ENCODE measurements at places on chromosomes 3 and 15.

DNA sequence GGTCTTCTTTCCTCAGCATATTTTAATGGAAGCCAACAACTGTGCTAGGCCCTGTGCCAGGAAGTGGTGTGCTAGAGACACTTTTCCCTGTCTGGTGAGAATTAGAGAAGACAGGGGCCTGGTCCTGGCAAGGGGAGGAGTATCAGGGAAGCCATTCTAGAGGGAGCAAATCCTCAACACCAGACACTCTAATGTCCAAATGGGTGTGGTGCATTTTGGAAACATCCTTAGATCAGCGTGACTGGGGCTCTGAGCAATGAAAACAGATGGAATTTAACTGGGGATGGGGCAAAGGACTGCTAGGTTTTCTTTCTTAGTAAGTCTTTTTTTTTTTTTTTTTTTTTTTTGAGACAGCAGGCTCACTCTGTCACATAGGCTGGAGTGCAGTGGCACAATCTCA, 7.7 kb upstream of the VPS18 start:
- H3K27me3 ChIP-seq: no peaks in the 10 kb centered on the region
- H3K36me3 ChIP-seq: no peaks in the 10 kb centered on the region
- no peak overlapping the region for H3K27ac ChIP-seq
- H3K4me1 ChIP-seq: no peaks in the 10 kb centered on the region
- no peak for DNase-seq
- no peak overlapping the region for H3K4me3 ChIP-seq

- H3K4me1 ChIP-seq: peaks cover 13% of the 10 kb centered on the region
- no peak overlapping the region for H3K27ac ChIP-seq
- no peak overlapping the region for H3K4me3 ChIP-seq
Observed at GRCh38 chr3:125148836-125149235, 63.7 kb downstream of the SLC12A8 start.

DNA sequence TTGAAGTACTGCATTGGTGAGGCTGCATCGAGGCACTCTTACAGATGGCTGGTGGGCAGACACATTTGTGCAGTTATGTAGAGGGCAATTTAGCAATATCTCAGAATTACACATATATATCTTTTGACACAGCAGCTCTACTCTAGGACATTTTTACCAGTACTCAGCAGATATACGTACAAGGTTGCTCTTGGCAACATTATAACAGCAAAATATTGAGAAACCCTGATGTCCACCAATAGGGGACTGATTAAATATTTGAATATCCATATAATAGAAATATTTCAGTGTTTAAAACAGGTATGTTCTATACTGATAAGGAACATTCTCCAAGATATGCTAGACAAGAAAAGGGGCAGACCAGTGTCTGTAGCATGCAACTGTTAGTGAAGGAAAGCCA, 7.9 kb upstream of the FBXO22 start:
- H3K27me3 ChIP-seq: no peaks in the 10 kb centered on the region
- no peak for DNase-seq
- H3K4me3 ChIP-seq: no peak overlapping the region
- H3K27ac ChIP-seq: no peak overlapping the region
- H3K4me1 ChIP-seq: no peaks in the 10 kb centered on the region

DNA sequence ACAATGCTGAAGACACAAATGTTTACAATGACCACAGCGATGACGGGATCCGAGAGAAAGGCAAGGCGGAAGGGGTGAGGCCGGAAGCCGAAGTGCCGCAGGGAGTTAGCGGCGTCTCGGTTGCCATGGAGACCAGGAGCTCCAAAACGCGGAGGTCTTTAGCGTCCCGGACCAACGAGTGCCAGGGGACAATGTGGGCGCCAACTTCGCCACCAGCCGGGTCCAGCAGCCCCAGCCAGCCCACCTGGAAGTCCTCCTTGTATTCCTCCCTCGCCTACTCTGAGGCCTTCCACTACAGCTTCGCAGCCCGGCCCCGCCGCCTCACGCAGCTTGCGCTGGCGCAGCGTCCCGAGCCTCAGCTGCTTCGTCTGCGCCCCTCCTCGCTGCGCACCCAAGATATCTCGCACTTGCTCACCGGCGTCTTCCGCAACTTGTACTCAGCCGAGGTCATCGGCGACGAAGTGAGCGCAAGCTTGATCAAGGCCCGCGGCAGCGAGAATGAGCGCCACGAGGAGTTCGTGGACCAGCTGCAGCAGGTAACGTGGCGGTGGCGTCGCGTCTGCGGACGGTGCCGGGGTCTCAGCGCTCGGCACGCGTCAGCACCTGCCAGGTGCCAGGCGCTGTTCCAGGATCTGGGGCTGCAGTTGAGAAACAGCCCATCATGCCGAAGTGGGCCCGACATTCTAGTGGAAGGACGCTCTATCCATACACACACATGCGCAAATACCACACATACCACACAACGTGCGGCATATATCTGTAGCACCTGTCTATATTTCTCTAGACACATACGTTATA, at the start of gene DLEC1:
DLEC1 (plus strand) TSS at position 108 of the 798 bp plus-strand sequence; CDS start at position 126, 18 bp downstream.
- H3K27me3 ChIP-seq: peaks cover 10% of the 10 kb centered on the region
- peak within 1 kb of the TSS; percentile 53 for H3K4me3 ChIP-seq
- H3K36me3 ChIP-seq: no peaks in the 10 kb centered on the region
- DNase-seq: no peak
- H3K27ac ChIP-seq: no peak within 1 kb of the TSS
